ENCODE measurements at places on chromosomes 13 and 19.

- peak; percentile 72 for DNase-seq
Measured at GRCh38 chr13:109786457-109787134, at the start of gene IRS2. Gene IRS2 (minus strand): TSS chr13:109786583. CDS start chr13:109786053, 530 bp downstream.

DNA sequence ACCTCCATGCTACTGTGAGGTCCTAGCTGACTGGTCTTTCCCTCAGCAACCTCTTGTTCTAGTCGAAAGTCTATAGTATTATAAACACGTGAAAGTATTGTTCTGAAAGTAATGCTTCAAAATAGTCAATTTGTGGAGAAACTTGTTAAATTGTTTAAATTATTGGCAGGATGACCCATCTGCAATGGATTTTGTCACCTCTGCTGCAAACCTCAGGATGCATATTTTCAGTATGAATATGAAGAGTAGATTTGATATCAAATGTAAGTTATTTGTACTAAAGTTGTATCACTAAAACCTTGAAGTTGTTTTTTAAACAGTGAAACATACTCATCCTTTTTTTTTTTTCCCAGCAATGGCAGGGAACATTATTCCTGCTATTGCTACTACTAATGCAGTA is 25.9 kb downstream of the UBA2 start:
- no peak for DNase-seq

- no peak for DNase-seq
Measured at GRCh38 chr19:28519952-28520861, 692.7 kb downstream of the UQCRFS1 start.

DNA sequence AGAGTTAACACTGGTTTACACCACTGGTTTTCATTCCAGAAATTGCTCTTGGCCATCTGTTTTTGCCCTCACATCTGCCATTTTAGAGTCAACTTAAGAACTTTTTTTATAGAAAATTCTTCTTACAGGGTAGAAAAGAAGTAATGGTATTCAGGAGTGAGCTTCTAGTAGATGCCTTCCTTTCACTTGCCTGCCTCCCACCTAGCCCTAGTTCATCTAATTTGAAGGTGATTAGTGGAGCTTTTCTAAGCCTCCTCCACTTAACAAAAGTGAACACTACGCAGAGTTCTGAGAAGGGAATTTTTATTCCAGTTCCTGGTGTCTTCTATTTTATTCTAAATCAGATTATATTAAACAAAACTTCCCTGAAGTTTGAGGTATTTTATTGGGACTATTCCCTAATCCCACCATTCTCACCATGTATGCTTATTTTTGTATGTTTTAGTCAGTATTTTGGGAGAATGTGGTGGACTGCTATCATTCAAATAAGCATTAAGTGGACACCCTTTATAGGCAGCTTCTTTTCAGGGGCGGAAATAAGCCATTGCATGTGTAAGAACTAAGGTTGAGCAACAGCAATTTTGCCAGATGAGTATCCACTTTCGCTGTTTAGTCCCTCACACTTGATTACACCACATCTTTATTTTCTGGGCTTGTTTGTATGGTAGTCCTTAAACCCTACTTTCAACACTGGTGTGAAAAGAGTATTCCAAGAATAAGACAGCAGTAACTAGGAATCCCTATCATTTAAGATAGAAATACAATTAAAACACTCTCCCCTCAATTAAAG is 156.9 kb downstream of the ENOX1 start:
- DNase-seq, result no peak

- no peak for DNase-seq
Measured at GRCh38 chr13:58879114-58879513, 1247.6 kb downstream of the PCDH17 start.

DNA sequence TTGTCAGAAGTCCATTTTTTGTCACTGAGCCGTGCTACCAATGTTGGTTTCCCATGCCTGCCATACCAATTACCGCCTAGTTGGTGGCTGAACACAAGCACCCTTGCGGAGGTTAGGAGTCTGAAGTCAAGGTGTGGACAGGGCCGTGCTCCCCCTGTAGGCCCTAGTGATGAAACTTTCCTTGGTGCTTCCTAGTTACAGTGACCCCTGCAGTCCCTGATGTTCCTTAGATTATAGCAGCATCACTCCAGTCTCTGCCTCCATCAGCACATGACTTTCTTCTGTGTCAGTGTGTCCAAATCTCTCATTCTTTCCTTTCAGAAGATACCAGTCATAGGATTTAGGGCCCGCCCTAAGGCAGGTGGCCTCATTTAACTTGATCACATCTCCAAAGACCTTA is 99.0 kb downstream of the MYO16 start:
- no peak for DNase-seq

DNA sequence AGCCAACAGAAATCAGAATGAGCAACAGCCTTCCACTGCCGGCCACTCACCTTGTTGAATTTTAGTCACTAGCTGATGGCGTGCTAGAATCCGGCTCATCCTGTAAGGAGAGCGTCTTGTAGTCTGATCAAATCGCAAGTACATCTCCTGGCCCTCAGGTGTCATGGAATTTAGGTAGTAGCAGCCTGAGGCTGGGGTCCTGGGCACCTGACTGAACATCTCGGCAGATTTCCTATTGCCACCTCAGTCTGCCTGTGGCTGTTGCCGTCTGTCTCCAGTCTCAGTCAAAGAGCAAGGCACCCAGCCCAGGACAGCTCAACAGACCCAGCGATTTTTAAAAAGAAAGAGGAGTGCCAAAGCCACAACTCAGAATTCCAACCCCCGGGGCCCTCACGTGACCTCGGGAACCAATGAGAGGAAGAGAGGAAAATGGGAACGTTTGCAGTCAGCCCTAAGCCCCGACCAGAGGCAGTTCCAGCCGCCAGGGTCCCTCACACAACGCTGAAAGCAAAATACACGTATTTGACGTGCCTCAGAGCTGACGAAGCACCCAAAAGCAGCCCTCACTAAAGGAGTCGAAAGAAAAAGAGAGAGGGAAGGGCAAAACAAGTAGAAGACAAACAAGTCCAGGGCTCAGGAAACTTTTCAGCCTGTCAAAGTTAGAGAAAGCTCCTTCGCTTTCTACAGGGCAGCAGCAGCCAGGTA is at the start of gene STARD13:
Gene STARD13, minus strand, starts transcription at position 336 of the 705 bp plus-strand sequence. Its CDS starts 117 bp downstream, at position 219.
- DNase-seq, result peak; percentile 90
